ENCODE measurements at places on chromosomes 2 and 18.
A peak's percentile ranks its signal among the peaks of the same experiment; 100 is the strongest.

DNA sequence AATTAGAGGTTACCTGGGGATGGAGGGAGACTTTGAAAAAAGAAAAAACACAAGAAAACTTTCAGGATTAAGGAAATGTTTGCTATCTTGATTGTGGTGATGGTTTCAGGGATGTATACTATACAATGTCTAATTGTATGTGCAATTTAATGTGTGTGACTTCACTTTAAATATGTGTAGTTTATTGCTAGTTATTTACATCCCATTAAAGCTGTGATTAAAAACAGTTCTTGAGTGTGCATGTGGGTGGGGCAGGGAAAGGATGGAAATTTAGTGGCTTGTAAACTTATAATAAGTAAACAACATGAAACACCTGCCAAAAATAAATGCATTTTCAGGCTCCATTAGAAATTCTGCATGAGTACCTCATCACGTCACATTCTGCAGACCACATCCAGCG is 167.0 kb downstream of the MYO5B start:
- DNase-seq = no peak

DNA sequence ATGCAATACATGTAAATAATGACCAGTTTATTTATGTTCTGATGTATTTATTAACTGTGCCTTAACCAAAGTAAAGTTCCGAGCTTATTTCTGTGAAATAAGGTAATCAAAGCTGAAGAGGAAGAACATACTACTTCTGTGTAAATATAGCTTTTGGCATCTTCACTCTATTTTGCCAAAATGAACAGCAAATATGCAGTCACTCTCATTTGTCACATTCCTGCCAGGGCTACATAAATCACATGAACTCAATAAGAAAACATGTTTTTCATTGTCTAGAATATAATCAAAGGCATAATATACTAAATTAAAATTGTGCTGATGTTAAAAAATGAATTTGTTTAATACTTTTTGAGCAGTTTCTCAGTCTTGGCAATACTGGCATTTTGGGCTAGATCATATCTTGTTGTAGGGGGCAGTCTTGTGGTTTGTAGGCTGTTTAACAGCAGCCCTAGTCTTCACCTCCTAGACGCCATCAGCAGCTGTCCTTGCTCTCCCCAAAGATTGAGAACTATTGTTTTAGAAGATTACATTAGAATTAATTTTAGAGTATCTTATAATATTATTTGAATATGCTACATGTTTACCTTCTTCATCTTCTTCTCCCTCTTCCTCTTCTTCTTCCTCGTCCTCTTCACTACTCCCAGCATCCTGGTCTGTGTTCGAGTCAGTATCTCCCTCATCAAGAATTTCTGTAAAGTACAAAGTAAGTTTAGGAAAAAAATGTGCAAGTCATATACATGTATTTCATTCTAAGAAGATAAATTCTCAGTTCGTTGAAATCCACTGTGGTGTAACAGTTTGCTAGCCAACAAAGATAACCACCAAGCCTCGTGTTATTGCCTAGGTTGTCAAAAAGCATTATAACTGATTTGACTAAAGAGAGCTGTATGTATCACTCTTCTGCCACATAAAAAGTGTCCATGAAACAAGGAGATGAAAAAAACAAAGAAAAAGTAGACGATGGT is 41.5 kb downstream of the CWC22 start:
- no peak for DNase-seq

- DNase-seq = no peak
Observed at GRCh38 chr2:46411245-46411641, 68.1 kb upstream of the TMEM247 start.

GRCh38 chr2:59896499-59897245 is 656.8 kb downstream of the BCL11A start:
- DNase-seq = no peak

DNA sequence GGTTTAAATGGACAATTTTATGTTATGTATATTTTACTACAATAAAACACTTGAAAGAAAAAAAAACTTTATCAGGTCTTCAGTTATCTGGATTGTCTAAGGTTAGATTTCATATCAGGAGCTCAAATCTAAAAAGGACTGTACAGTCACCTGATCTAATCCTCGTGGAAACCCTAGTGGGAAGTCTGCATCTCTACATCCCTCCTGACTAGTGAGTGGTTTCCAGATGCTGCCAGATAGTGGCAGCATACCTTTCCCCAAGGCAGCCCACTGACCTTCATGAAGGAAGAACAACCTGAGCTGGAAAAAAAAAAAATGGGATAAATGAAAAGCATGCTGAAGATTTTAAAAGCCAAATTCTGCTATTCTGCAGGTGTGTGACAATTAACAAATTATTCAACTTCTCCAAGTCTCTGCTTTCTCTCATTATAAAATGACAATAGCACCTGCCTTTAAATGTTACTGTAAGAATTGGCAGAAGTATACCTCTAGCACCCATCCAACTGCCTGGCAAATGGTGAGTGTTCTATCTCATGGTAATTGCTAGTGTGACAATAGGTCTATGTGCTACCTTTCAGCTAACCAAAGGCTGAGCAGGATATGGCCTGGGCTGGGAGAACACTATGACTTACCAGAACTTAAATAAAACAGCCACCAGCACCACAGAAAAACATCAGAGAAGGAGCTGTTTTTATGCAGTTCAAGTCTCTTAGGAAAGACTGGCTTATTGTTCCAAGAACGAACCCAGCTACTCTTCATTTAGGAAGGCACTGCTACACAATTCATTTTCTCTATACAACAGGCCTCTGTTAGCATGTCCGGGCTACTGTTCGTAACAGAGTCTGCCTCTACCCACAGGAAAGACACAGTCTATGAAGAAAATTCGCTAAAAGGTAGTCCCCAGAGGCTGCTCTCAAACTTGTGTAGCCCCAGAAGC is 8.6 kb downstream of the CLASP1 start:
- no peak for DNase-seq

DNA sequence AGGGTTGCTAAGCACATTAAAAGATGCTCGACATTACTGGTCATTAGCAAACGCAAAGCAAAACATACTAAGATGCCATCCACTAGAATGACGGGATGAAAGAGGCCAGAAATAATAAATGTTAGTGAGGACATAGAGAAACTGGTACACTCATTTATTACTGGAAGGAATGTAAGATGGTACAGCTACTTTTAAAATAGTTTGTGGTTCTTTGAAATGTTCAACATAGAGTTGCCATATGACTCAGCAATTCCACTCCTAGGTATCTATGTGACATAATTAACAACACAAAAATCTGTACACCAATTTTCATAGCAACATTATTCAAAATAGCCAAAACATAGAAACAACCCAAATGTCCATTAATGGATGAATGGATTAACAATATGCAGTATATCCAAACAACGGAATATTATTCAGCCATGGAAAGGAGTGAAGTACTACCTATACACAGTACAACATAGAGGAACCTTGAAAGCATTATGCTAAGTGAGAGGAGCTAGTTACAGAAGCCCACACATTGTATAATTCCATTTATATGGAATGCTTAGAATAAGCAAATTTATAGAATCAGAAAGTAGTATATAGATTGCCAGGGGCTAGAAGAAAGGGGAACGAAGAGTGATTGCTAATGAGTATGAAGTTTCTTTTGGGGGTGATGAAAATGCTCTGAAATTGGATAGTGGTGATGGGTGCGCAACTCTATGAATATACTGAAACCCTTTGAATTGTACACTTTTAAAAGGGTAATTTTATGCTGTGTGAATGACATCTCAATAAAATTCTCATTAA is 61.9 kb upstream of the IL1R1 start:
- no peak for DNase-seq

GRCh38 chr2:109062859-109063700 is 65.9 kb upstream of the SH3RF3 start:
- DNase-seq = no peak

- DNase-seq = peak; percentile 48
Observed at GRCh38 chr2:160417745-160418397, 75.7 kb downstream of the RBMS1 start.

- no peak for DNase-seq
Observed at GRCh38 chr2:134287323-134287722, 33.5 kb downstream of the MGAT5 start.

DNA sequence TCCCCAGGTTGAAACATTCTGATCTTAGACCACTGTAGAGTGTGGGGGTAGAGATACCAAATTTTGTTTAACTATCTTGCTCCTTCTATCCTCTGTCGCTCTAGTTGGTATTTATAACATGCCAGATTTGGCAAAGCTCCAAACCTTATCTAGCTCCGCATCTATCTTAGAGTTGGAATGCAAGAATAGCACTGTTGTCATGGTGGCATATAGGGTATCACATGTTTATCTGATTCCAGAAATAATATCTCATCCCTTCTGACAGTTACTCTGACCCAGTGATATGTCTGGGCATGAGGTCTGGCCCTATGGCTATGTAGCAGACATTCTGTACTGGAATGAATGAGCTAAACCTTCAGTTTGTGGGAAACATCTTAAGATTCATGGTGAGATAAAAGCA is 51.7 kb downstream of the CABYR start:
- no peak for DNase-seq

- DNase-seq = no peak
Observed at GRCh38 chr18:21490748-21491147, 109.8 kb downstream of the ESCO1 start.

DNA sequence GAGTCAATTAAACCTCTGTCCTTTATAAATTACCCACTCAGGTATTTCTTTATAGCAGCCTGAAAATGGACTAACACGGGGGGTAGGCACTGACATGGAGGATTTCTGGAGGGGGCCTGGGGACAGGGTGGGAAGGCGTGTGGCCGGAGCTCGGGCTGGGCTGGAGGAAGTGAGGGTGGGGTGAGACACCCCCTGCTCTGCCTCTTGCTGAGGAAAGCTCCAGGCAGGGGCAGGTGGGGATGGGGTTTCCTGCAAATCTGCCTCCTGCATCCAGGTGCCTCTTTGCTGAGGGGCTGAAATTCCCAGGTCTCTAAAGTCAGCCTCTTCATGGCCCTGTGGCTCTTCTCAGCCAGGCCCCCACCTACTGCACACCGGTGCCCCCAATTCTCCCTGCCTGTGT is 25.7 kb upstream of the OTOS start:
- DNase-seq = no peak

DNA sequence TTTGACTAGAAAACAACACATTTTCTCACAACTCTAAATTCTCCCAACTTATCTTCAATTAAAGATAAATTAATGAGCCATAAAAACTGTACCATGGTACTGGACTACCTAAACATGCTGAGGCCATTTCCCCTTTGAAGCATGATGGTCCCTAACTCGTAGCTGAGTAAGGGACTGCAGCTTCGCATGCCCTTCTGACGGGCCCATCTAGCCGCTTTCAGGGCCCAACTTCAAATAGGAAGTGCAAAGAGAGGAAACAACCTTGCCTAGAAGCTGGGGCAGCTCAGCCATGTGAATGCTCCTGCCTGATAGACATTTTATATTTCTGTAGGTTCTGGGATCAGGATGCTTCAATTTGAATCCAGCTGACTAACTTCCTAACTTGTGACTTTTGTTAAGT is 72.4 kb downstream of the ZEB2 start:
- no peak for DNase-seq

All from activated CD4-positive, alpha-beta T cell treated with anti-CD3 and anti-CD28 coated beads for 4 hours (primary cell).